ENCODE measurements at places on chromosomes 4 and X. TPM values are rescaled to one million over a fixed set of nuclear protein-coding genes. Genes with fewer than 3 reads are reported as not detected.

Gene JAKMIP1
- not detected for total RNA-seq

Gene NDNF
- not detected for total RNA-seq

Gene KLB
- not detected for total RNA-seq

Gene SHOX
- not detected for total RNA-seq

Gene F8A3
- 5.3 TPM for total RNA-seq

Gene ADAM29
- not detected for total RNA-seq

Gene FGB
- total RNA-seq, result not detected

Data from tracheal epithelial cell (primary cell).